Nucleus accumbens (tissue), 56 donors: ENCODE measurements at places on chromosomes 12 and 14.

DNA sequence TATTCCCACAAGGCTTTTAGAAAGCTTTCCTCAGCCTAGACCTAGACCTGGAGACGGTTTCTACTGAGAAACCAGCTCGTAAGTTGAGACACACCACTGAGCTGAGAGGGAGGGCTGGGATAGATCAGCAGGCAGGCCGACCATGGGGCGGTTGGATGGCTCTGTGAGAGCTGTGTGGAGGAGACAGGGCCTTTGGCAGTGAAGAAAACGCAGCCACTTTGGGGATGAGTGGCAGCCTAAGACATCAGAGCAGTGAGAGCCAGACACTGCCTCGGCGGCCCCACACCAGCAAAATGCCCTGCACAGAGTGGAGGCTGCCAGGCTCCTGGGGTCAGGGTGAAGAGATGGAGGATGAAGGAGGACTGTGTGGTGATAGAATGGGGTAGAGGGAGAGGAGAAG is 46.0 kb downstream of the CACNA2D4 start:
- DNase-seq = no peak

DNA sequence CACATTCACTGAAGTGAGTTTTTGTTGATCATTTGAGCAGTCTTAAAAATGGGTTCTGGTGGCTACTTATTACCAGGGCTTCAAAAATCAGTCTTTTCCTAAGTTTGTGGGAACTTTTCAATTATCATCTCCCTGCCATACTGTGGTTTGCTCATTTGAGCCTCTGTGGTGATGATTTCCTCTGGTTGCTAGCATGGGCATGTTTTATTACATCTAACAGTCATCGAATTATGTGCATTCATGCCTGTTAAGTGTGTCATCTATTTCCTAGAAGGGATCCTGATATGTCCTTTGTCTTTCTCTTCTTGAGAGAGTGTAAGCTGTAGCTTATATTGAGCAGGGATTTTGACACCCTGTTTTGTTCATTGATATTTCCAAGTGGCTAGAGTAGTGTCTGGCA is 116.8 kb downstream of the WIF1 start:
- DNase-seq = no peak

DNA sequence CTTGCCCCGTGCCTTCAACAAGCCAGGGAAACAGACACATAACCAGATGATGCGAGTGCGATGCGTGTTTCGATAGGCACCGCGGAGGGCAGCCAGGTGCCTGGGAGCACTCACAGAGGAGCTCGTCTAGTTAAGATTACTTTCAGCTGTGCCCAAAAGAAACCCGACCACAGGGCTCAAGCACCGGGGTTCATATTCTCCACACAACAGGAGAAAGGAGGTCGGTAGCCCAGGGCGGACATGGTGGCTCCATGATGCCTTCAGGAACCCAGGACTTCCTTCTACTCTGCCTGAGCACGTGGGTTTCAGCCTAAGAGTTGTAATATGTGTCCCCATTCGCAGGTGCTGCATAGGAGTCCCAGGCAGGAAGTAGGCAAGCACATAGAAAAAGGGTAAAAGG is 53.7 kb upstream of the DDX11 start:
- DNase-seq = no peak

DNA sequence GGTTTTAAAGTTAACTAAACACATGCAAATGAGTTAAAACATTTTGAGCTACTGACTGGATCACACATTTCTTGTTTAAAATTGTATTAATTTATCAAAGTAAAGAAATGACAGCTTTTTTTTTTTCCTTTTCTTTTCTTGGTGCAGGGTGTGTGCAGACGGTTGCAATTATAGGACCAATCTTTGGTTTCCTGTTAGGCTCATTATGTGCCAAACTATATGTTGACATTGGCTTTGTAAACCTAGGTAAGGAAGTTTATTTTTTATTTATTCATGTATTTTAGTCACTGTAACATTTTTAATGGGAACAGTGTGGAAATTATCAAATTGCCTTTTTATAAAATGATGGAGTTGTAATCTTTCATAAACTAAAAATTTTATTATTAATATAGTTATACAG is 21.9 kb downstream of the SLCO1C1 start:
- DNase-seq = no peak

- no peak for DNase-seq
Measured at GRCh38 chr12:80044694-80045046, 54.7 kb upstream of the OTOGL start.

GRCh38 chr14:32233260-32233659 is 30.2 kb upstream of the RNU6-8 start:
- DNase-seq = no peak

DNA sequence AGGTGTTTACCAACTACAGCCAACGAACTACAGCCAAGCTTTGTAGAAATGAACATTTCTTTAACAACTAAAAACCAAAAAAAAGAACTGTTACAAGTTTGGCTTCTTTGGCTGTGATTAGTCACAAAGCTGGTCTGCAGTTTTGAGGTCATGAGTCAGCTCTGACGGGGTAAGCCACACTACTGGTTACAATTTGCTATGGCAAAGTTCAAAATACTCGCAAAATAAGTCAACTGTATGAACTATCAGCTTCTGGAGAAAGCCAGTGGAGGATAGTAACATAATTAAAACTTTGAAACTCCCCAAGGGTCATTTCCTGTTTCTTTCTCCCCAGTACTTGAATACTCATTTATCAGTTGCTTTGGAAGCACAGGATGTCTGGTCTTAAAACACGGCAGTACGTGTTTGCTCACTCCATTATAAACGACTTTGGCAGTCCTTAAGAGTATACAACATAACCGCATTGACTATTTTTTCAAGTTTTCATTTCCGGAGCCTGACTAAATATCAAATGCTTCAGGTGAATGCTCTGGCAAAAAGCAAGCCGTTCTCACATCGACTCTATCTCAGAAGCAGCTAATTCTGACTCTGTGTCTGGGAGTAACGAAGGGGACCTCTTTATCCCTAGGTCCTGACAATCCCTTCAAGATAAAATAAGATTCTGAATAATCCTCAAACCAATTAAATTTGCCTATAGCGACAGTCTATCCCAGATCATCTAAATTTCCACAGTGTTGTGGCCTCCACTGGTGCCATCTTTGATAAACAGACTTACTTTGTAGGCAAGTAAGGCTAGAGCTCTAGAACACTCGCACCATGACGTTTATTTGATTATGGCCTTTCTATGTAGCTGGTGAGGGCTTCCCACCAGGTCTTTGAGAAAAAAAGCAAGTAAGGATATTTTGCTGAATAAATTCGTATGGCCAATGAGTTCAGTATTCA is 10.6 kb downstream of the PHLDA1 start:
- no peak for DNase-seq

- DNase-seq = no peak
Measured at GRCh38 chr14:106083082-106083481, 556.7 kb downstream of the TMEM121 start.

GRCh38 chr14:102592763-102593060 is 263 bp downstream of the RCOR1 start:
- DNase-seq = no peak

DNA sequence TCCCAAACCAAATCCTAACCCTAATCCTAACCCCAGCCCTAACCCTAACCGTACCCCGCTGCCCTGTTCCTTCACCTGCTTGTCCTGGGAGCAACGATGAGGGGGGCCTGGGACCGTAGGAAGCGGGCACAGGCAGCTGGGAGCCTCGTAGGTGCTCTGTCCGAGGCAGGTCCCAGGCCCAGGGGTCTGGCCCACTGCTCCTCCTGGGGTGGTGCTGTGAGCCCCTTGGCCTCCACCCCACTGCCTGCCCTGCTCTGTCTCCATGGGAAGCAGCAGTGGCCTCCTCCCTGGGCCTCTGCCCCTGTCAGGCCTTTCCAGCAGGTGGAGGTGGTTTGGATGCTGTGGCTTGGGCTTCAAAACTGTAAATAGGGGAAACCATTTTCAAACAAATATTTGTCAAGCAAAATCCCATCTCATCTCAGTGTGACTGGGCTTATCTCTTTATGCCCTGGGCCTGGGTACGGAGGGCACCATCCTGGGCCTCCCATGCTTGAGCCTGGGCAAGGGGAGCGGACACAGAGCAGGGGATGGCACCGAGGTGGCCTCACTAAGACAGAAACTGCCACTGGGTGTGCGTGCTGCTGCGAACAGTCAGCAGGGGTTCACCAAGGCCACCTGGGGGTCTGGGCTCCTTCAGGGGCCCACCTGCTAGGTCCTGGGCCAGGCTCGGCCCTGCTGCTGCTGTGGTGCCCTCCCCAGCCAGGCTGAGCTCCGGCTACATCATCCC is 3.7 kb upstream of the BEGAIN start:
- DNase-seq = no peak

- DNase-seq = no peak
Measured at GRCh38 chr12:28622406-28622805, 432.1 kb downstream of the CCDC91 start.

DNA sequence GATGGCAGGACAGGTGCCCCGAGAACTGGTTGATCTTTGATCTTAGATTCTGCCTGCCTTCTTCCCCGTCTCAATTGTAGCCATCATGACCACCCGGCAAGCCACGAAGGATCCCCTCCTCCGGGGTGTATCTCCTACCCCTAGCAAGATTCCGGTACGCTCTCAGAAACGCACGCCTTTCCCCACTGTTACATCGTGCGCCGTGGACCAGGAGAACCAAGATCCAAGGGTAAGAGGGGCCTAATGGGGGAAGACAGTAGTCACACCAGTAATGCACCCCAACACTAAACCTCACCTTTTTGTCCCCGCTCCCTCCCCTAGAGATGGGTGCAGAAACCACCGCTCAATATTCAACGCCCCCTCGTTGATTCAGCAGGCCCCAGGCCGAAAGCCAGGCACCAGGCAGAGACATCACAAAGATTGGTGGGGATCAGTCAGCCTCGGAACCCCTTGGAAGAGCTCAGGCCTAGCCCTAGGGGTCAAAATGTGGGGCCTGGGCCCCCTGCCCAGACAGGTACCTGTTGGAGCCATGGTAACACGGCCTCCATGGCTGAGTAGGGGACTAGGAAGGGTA is 556 bp downstream of the TROAP start:
- DNase-seq = no peak

- DNase-seq = no peak
Measured at GRCh38 chr12:11958221-11959091, 112.3 kb upstream of the BCL2L14 start.

DNA sequence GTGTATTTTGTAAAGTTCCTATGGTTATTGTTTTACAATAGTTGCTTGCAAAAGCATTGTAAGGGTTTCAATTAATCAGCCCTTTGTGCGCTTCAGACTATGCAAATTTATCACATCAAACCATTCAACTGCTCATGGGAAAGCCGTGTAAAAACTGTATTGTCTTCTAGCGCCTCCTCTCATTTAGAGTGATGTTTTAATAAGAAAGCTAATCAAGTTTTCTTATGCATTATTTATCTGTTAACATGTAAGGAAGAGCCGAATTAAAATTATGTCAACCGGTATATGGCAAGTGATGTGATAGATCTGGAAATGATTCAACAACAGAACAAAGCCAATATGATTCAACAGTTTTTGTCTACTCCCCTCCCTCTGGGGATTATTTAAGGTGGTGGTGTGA is 92.5 kb upstream of the RFX4 start:
- DNase-seq = no peak

DNA sequence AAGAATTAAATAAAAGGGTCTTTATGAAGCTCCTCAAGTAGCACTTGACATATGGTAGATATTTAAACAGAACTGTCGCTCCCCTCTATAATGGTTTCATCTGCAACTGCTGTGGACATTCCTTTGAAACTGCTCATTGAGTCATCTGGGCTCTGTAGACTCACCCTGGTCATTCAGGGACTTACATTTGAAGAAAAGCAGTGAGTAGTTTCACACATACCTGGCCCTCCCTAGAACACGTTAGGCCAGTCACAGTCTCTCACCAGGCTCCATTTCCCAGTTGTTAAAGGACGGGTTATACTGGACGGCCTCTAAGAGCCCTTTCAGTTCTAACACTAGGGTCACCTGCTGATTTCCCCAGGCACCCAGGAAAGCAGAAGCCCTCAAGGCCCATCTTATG is 217.0 kb downstream of the BCL11B start:
- no peak for DNase-seq

DNA sequence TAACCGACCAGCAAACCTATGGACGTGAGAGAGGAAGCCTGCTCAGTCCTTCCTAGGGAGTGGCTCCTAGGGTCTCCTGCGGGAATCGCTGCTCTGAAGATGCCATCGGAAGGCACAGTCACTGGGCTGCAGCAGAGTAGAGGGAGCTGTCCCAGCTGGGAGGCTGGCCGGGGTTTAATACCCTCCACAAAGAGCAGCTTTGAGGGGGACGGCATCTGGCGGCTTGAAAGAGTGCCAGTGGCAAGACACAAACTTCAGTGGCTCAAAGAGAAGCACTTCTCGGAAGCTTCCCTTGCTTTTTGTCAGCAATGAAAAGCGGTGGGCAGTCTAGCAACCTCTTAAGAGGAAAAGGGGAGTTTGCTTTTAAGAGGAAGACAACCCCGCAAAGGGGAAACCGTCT is 114.6 kb downstream of the TMEM132C start:
- DNase-seq = peak; percentile 68

- no peak for DNase-seq
Measured at GRCh38 chr12:92968176-92968813, 39.2 kb upstream of the EEA1 start.

GRCh38 chr14:24179961-24180796 is 8.3 kb downstream of the REC8 start:
- no peak for DNase-seq

GRCh38 chr14:90649083-90649482 is 167.1 kb downstream of the TTC7B start:
- no peak for DNase-seq

- no peak for DNase-seq
Measured at GRCh38 chr14:92475451-92476187, 38.0 kb upstream of the RIN3 start.

DNA sequence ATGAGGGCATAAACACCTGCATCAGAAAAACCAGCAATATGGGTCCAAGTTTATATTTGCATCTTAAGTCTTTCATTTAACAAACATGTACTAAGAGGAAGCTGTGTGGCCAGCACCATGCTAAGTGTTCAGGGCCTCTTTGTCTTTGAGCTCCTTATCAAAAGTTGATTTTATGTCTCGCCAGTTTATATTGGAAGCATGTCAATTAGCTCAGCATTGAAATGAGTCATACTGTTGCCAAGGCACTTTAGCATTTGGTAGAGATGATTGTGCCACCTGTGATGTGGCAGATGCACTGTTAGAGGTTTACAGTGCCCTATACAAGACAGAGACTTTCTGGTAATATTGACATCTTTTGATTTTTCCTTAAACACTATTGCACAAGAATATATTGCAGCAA is 68.5 kb downstream of the BHLHE41 start:
- DNase-seq = no peak

DNA sequence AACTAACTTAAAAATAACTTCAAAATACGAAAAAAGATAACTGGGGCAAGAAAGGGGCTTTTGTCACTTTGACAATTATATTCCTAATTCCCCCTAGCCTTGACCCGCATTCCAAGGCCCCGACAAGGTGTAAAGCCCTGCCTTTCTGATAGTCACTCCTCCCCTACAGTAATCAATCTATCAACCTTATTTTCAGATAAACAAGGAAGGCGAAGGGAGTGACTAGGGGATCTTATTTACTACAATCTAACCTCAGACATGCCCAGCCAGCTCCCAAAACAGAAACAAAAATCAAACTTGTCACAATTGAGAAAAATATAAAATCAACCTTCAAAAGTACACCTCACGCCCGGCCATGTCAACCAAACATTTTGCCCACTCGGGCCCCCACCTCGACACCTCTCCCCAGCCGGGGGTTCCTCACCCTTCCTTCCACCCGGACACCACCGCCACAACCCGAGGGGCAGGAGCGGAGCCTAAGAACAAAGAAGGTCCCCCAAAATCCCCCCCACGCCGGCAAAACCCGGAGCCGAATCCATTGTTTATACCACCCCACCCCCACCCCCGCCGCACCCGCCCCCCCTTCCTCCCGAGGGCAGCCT is 562 bp downstream of the ZFYVE1 start:
- no peak for DNase-seq

- DNase-seq = no peak
Measured at GRCh38 chr12:89695830-89696229, 12.8 kb downstream of the ATP2B1 start.
